Stimulated activated CD4-positive, alpha-beta T cell treated with anti-CD3 and anti-CD28 coated beads, Interleukin-12 subunit alpha, Interleukin-12 subunit beta, amount 100 ng/mL, for 48 hours (primary cell): ENCODE measurements at places on chromosomes 16 and 17.

DNA sequence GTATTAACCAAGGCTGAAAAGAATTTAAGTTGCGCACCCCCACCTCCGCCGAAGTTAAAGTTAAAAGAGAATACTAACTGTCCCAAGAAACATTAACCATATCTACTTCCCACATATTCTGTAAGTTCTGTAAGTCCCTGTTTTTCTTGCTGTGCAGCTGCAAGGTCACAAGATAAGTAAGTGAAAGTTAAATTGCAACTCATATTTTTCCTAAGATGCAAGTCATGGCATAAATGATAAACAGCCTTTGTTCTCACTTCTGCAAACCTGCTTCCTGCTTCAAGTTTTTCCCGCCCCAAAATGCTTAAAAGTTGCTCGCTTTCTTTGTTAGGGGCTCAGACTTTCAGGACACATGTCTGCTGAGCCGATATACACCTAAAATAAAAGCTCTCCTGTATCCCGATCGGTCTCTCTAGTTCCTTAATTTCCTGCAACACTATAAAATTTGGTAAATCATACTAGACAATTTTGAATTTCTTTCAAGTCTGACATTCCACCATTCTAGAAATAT lies 32.6 kb upstream of the ABCA9 start:
- DNase-seq, result no peak

GRCh38 chr16:3175157-3176093 lies 12.6 kb upstream of the OR1F1 start:
- peak; percentile 75 for DNase-seq

GRCh38 chr17:6669479-6670212 lies 18.1 kb downstream of the C17orf100 start:
- no peak for DNase-seq

- DNase-seq, result no peak
These were observed 49.2 kb upstream of the EMP2 start for GRCh38 chr16:10629592-10629963.

- DNase-seq, result no peak
These were observed 2.5 kb downstream of the ITGAX start for GRCh38 chr16:31357324-31358109.

DNA sequence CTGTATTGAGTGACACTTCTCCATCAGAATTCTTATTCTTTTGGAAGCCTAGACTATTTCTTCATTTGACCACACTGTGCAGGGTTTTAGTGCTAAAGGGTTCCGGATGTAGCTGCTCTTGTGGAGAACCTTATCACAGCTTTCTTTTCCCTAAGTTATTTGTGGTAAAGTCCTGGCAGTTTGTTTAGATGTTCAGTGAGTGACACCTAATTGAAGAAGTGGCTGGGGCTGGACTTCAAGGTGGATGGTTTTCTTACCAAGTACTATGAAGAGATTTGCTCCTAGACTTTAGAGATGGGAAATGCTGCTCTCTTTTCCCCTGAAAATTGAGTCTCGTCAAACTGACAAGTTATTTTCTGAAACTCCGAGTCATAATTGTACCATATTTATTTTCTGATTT lies 144.0 kb upstream of the TBX2 start:
- DNase-seq, result no peak

DNA sequence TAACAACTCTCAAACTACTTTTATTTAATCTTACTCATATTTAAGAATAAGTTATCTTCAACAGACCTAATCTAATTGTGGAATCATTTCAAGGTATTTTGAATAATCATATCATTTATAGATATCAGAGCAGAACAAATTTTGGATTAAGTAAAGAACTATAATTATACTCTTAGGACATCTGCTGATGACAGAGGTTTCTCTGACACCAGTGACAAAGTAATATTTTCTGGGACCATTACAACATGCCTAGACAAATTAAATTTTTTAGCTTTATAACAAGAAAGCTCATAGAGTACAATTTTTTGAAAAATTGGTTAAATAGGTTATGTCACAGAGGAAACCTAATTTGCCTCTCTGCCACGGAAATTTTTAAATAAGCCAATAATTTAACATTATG lies 30.5 kb downstream of the C16orf87 start:
- DNase-seq, result no peak

- DNase-seq, result no peak
These were observed 44.6 kb downstream of the SPOP start for GRCh38 chr17:49633250-49633649.

GRCh38 chr16:49556606-49557446 lies 183.2 kb downstream of the C16orf78 start:
- no peak for DNase-seq
